Stimulated activated CD8-positive, alpha-beta memory T cell treated with anti-CD3 and anti-CD28 coated beads, Interleukin-7, amount 100 ng/mL, for 1 hour (primary cell): ENCODE measurements at places on chromosomes 2 and 18.

- DNase-seq: no peak
These were observed 44.4 kb downstream of the PTPN2 start for GRCh38 chr18:12839526-12840196.

GRCh38 chr18:40423291-40423690, 1531.7 kb upstream of the PIK3C3 start:
- no peak for DNase-seq

GRCh38 chr2:161662373-161662772, 38.2 kb downstream of the SLC4A10 start:
- no peak for DNase-seq

DNA sequence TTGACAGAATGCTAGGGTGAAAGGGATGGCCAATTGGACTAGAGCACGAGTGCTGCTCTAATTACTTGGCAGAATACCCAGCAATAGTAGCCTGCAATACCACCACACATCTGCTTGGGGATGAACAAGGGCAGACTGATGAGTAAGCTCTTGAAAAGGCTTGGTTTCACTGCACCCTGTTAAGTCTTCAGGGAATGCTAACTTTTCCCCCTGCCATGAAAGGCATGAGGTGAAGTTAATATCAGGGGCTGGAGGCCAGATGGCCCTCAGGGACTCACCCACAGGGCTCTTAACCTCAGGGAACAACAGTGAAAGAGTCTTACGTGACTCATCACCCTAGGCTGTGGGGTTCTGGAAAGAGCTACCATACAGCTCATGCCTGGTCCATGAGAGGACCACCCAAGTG, 51.7 kb upstream of the MYL1 start:
- DNase-seq: no peak

- DNase-seq: no peak
These were observed 5.3 kb upstream of the NPPC start for GRCh38 chr2:231931481-231931915.

GRCh38 chr2:11342551-11343367, 1.7 kb downstream of the ROCK2 start:
- DNase-seq: no peak

- no peak for DNase-seq
These were observed 26.7 kb downstream of the TANC1 start for GRCh38 chr2:158994920-158995676.

DNA sequence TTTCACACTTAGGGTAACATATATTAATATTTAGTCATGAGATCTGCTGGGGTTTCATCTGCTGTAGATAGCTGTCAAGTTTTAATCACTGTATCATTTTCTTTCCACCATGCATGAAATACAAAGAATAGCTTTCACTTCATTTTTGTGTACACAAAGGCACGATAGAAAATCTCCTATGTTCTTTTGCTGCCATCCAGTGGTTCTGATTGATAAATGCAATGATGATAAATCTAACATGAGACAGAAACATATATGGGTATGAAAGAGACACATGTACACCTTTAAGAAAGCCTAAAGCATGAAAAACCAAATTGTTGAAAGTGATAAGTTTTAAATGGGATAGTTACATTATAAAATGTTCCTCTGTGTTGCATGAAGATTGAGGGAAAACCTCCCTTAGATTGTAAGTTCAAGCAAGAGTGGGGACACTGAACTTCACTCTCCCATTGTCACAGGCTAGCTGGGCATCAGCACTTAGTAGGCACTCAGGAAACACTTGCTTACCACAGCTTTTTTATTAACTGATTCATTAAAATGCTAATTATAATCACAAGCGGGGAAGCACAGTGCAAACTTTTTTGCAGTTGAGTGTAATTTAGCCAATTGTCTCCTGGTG, 31.2 kb downstream of the C1D start:
- DNase-seq: no peak

- DNase-seq: no peak
These were observed 694.7 kb downstream of the ARHGAP15 start for GRCh38 chr2:143823876-143824275.

GRCh38 chr2:28639836-28640235, 111.8 kb upstream of the PPP1CB start:
- no peak for DNase-seq

DNA sequence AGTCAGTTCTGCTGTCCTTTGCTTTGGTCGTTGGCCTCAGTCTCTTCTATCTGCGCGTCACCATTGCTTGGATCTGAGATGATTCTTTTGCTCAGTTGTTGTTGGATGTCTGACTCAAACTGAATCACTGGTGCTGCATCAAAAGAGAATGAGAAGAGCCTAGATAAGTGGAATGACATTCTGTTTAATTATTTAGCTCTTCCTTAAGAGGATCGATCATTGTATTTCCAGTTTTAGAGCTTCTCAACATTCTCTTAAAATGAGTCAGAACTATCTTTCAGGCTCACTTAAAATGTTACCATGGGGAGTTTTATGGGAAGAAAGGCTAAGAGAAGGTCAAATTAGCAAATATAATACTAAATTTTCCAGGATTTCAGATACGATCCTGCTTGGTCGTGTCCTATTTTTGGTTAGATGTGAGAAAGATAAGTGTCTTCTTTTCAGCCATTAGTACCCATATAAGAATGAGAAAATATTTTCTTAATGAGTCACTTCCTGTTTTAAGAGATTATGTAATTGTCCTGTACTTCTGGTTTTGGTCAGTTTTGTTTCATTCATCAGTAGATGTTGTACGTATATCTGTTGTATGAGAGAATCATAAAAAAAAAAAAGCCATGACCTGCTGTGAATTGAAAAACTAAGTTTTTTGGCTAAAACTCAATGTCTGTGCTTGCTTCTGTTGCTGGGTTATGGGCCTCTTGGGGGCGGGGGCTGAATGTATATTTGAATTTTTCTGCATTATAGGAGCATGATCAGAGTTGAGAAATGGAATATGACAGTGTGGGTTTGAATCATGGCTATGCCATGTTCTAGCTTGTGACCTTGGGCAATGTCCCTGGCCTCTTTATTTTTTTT, 31.6 kb upstream of the CASP10 start:
- no peak for DNase-seq

- no peak for DNase-seq
These were observed 596.9 kb downstream of the DCC start for GRCh38 chr18:52936931-52937330.

DNA sequence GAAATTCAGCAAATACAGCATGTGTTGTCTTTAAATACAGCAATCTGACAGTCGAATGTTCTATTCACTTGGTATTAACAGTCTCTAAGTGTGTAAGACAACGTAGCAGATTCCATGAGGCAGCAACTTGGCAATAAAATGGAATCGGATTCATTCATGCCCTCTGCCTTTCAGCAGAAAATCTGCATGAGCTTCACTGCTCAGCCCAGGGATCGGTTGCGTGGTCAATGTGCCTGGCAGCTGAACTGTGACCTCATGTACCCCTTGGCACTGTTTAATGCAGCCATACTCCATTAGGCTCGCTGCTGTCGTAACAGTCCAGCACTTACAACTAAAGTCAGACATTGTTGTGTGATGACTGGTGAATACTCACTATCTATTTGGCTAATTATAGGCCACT, 17.7 kb upstream of the RGPD4 start:
- DNase-seq: no peak

DNA sequence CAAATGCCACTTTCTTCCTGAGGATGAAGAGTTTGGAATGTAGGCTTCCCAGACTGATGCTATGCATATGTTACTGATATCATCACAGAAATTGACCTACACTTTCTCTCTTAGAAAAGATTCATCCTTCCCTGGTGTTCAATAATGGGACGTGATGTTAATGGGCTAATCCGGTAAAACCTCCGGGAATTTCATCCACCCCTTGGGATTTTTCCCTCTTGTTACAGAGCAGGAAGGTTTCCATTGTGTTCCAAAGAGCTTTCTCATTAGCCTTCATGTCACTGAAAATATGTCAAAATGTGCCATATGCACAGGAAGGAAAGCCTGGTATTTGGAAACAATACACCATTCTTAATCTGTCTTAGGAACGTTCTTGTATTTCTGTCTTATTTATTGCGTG, 20.7 kb downstream of the ALPK2 start:
- DNase-seq: no peak

GRCh38 chr2:150485114-150485870, 2.2 kb downstream of the RND3 start:
- no peak for DNase-seq

- DNase-seq: no peak
These were observed 33.4 kb upstream of the KLHL29 start for GRCh38 chr2:23351388-23352141.

GRCh38 chr2:206982360-206982955, 43.1 kb downstream of the CPO start:
- DNase-seq: no peak

- no peak for DNase-seq
These were observed 115.0 kb upstream of the GLS start for GRCh38 chr2:190765386-190766173.

GRCh38 chr18:70314151-70314782, 25.4 kb downstream of the SOCS6 start:
- DNase-seq: no peak

DNA sequence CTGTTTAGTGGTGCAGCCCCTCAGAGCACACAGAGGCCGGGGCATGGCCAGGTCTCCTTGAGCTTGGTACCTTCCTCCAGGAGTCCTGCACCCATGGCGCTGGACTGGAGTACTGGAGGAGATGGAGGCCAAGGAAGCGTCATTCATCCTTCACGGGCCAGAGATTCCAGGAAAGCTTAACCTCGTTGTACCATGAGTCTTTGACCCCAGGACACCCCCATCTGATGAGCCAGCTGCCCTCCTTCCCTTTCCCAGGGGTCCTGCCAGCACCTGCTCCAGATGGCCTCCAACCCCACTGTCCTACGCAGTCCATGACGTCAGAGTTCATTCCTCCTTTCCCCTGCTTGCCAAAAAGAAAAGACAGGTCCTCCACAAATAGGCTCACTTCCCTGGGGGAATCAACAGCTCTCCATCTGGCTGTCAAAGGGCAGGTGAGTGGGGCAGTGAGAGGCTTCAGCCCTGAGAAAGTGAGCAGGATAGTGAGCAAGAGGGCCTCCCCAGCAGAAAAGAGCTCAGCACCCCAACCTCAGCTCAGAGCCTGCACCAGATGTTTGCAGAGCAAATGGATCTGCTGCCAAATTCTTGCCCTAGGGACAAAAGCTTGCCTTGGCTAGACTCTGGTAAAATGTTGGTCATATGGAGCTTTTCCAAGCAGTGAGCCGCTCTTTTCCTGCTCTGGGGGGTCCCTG, 4.5 kb upstream of the NPPC start:
- DNase-seq: no peak

DNA sequence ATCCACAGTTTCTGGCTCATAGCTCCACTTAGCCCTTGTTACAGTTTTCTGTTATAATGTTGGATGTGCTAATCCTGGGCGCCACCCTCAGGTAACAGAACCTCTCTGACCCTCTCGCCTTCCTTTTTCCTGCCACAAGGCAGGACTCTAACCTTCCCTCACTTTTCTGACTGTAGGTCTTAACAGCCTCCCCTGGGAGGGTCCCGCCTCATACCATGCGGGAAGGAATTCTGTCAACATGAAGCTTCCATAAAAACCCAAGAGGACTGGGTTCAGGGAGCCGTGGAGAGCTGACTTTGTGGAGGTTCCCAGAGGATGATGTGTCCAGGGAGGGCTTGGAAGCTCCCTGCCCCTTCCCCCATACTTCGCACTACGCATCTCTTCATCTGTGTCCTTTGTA, 11.9 kb upstream of the RAB17 start:
- no peak for DNase-seq

- no peak for DNase-seq
These were observed 23.9 kb upstream of the CCDC68 start for GRCh38 chr18:54983041-54983686.

DNA sequence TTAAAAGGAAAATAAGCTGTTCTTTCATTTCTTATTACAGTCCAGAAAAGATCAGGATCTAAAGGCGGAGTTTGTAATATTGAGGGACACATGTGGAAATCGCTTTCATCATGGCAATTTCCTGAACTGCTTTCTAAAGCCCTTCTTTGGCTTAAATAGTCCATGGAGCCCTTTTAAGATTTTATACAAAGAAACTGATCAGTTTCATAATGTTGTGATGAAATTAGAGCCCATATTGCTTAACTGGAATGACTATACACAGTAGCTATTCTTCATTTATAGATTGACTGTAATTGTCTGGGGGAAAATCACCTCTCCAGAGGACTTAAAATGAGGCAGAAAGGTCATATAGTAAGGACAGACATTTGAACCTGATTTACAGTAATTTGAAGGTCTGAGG, 322.2 kb downstream of the ETAA1 start:
- no peak for DNase-seq

GRCh38 chr2:28610583-28611201, 114.8 kb downstream of the PLB1 start:
- no peak for DNase-seq

- DNase-seq: no peak
These were observed 10.7 kb downstream of the GPR45 start for GRCh38 chr2:105252271-105252670.

DNA sequence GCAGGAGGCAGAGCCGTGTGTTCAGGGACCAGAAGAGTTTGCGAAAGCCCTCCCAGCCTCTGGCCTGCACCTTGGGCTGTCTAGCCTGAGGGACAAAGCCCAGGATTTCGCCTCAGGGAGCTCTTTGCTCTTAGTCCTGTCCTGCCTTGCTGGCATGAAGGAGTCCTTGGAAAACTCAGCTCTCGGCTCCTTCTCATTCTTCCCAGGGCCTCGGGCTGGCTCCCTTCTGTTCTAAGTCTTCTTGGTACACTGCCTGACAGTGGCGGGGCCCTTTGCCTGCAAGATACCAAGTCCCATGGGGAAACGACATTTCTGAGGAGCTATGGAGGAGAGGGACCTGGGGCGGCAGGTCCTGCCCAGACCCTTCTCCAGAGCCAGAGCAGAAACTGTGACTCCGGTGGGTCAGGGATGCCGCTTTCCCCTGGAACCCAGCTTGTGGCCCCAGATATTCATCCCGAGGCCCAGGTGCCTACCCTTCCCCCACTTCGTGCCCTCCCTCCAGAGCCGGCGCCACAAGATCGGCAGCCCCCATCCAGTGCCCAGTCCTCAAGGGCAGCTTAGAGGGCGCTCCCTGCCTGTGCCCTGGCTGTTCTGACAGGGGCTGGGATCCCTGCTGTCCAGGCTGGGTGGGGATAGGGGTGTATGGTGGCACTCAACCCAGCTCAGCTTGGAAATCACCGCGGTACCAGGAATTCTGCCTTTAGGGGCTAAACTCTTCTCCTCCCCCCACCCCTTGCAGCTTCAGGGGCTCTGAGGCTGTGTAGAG, 5.5 kb upstream of the CYP26B1 start:
- no peak for DNase-seq

GRCh38 chr2:236157366-236157765, 10.8 kb downstream of the GBX2 start:
- no peak for DNase-seq

DNA sequence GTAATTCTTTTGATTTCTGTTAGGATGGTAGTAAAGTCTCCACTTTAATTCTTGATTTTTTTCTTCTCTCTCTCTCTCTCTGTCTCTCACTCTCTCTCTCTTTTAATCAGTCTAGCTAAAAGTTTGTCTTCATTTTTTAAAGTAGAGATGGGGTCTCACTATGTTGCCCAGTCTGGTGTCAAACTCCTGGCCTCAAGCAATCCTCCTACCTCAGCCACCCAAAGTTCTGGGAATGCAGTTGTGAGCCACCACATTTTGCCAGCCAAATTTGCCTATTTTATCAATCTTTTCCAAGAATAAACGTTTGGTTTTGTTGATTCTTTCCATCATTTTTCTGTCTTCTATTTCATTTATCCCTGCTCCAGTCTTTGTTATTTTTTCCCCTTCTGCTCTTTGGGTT, 23.9 kb upstream of the ACOXL start:
- no peak for DNase-seq
